ENCODE measurements at places on chromosomes 7 and 10.

DNA sequence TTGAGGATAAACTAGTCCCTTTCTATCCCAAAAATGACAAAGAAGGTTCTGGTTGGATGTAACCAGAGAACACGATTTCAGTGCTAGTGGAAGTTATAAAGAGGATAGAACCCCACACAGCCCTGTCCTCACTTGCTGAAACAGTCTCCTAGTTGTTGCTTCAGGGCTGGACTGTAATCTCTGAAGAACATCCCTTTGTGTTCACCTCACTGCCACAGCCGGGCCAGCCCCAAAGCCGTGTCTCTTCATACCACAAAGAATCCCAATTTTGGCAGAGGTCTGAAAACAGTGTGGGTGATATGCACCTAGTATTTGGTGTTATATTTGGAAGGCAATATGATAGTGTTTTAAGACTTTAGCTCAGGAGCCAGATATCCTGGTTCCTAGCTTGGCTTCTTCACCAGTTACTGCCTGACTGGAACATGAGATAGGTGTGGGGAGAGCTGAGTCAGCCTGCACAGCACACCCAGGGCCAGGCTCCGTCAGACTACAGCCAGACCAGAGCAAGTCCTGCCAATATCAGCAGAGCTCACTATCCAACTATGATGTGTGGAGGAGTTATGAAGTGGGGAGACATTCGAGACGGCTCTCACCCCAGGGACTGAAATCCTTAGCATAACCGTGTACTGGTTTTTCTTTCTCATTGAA is 21.2 kb downstream of the CYP3A4 start:
- peak; percentile 86 for DNase-seq

- DNase-seq, result no peak
These were observed 51.3 kb downstream of the PFKP start for GRCh38 chr10:3118641-3119091.

GRCh38 chr10:49761789-49762565 is at the start of gene OGDHL:
Gene OGDHL, minus strand, starts transcription at chr10:49762323. Its CDS starts 3,731 bp downstream, at chr10:49758592.
- DNase-seq, result peak; percentile 31

DNA sequence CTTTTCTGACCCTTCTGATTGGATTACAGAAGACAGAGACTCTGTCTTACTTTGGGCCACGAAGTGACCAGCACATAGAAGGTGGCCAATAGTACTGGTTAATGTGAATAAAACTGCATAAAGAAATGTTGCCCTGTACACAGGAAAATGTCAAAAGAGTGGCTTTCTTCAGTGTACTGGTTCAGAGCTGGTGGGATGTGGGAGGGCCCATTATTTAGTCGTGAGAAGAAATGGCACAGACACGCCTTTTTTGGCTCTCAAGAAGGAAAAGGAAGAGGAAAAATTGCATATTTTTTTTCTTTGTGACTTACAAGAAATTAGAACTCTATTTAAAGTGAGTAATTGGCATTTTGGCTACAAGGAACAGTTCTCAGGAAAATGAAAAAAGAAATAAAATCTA is 129.7 kb downstream of the DGKI start:
- no peak for DNase-seq
